T-helper 9 cell (primary cell): ENCODE measurements at places on chromosomes 16 and 17.

DNA sequence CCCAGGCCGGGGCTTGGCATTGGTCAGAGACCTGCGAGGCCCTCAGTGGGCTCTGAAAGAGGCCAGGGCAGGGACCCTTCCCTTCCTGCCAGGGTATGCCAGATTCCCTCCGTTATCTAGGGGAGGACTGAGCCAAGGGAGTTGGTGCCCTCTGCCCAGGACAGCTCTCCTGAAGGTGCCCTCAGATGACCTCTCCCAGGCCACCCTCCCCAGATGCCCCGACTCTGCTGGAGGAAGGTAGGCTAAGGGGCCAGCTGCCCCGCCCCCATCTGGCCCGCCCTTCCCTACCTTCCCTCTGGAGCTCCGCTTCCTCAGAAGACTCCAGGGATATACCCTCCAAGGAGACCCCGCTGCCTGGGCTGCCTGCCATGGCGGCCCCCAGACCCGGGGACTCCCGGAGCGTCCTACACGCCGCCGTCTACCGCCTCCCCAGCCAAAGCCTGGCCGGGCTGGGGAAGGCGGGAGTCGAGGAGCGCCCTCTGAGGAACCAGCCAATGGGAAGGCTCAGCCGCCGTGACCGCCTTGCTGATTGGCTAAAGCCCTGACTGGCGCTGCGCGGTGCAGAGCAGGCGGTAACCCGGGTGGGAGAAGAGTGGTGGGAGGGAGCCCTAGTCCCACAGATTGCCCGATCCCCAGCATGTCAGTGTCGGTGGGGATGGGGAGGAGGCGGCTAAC lies 7.0 kb downstream of the MPP2 start:
- DNase-seq: peak; percentile 70

- no peak for DNase-seq
Observed at GRCh38 chr17:14444915-14445314, 144.0 kb downstream of the HS3ST3B1 start.

GRCh38 chr16:66477028-66477515 lies 50.0 kb downstream of the BEAN1 start:
- no peak for DNase-seq

- no peak for DNase-seq
Observed at GRCh38 chr17:36818134-36818825, 119.0 kb upstream of the LHX1 start.

- DNase-seq: no peak
Observed at GRCh38 chr17:67353161-67353560, 13.2 kb downstream of the PSMD12 start.

DNA sequence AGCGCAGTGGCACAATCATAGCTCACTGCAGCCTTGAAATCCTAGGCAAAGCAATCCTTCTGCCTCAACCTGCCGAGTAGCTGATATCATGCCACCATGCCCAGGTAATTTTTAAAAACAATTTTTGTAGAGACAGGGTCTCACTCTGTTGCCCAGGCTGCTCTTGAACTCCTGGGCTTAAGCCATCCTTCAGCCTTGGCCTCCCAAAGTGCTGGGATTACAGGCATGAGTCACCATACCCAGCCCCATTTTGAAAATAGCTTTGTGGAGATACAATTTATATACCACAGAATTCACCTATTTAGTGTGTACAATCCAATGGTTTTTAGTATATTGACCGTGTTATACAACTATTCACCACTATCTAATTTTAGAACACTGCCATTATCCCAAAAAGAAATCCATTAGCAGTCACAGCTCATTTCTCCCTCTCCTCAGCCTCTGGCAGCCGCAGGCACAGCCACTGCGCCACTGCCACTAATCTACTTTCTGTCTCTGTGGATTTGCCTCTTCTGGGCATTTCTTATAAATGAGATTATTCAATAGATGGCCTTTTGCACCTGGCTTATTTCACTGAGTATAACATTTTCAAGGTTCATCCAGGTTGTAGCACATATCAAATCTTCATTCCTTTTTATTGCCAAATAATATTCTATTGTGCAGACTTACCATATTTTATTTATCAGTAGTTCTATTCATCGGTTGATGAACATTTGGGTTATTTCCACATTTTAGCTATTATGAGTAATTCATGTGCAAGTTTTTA lies 6.5 kb downstream of the RNF157 start:
- no peak for DNase-seq

DNA sequence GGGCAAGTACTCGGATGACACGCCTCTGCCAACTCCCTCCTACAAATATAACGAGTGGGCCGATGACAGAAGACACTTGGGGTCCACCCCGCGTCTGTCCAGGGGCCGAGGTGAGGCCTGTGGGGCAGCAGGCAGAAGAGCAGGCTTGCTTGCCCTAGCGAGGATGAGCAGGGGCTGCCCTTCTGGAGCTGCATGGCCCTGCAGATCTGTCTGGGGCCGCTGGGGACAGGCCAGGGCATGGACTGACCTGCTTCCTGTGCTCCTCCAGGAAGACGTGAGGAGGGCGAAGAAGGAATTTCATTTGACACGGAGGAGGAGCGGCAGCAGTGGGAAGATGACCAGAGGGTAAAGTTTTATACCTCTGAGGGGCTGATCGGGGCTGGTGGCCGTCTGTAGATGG lies 5.3 kb downstream of the DHX38 start:
- no peak for DNase-seq
